CD4-positive, alpha-beta T cell treated with Interleukin-15 for 1 hour (primary cell): ENCODE measurements at places on chromosomes 12 and 14.

DNA sequence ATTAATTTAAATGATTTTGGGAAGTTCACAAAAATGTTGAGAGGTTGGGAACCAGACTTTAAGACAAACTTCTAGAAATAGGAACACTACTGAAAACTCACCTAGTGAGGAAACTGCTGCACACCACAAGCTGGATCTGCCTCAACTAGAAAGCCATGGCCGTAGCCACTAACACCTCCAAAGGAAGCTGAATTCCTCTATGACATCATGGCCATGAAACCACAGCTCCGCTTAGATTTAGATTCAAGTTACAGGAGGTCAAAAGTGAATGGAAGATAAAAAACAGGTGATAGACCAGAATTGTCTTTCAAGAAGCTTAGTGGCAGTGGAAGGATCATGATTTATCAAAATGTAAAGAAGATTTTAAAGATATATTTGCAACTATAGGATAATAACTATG is 208.8 kb upstream of the ALG10 start:
- no peak for DNase-seq

GRCh38 chr14:54102051-54102456 is 145.4 kb upstream of the BMP4 start:
- DNase-seq: no peak

- no peak for DNase-seq
Observed at GRCh38 chr12:3468836-3469235, 22.2 kb upstream of the PRMT8 start.

DNA sequence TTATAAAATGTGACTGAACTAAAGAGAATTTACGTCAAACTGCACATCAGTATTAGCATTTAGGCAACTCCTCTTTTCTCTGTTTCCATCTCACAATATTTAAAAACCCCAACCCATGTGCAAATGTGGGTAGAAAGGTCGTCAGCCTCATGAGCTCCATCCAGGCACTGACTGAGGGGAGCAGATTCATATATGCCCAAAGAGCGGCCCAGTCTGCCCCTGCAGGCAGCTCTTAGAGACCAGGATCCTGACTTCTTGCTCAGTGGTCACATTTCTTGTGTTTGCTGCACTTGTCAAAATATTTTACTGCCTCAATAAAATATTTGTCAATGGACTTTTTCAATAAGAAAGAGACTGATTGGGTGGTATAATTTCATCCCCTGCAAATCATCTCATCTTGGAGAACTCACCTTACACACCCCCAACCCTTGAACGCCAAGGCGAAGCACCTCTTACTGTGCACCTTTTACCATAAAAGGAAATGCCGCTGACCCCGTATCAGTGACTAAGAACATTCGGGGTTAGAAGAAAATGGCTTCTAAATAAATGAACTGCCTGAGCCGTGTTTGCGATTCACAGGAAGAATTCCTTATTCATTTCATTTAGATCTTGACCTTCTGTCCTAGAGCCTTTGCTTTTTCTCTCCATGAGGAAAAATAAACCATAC is 418.8 kb downstream of the BCL11B start:
- DNase-seq: no peak

- DNase-seq: no peak
Observed at GRCh38 chr14:38554026-38554425, 298.1 kb upstream of the CLEC14A start.

- DNase-seq: no peak
Observed at GRCh38 chr14:37508503-37508902, 86.5 kb downstream of the FOXA1 start.

GRCh38 chr14:62743560-62743959 is 301.7 kb downstream of the KCNH5 start:
- DNase-seq: no peak

DNA sequence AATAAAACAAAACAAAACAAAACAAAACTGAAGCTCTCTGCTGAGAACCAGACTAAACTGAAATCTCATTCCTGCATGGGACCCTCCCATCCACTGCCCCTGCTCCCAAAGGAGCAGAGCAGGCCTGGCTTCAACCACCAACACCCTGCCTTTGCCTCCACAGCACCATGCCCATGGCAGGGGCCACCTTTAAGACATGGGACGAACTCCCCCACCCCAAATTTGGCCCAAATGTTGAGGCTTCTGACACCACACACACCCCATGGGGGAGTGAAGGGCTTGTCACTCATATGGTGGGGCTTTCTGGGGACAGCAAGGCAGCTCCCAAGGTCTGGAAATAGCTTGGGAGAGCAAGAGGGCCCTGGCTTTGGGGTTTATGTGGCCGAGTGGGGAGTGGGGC is 177.2 kb downstream of the KIF26A start:
- no peak for DNase-seq

- DNase-seq: no peak
Observed at GRCh38 chr12:131971226-131971625, 21.5 kb downstream of the EP400 start.

DNA sequence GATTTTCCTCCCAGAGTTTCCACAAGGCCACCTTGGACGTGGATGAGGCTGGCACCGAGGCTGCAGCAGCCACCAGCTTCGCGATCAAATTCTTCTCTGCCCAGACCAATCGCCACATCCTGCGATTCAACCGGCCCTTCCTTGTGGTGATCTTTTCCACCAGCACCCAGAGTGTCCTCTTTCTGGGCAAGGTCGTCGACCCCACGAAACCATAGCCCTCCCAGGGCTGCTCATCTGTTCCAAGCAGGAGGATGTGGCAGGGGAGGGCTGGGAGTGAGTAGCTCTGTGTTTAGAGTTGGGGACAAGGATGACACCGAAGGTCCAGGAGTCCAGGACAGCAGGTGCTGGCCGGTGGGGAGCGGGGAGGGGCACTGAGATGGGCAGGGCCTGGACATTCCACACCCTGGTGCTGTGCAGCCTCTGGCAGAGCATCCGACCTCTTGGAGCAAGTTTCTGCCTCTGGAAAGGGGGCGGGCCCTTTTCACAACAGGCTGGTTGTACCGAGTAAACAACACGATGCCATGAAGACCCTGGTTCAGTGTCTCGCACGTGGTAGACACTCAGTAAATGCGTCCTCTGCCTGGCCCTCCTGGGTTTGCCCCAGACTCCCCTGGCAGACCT is 8.2 kb downstream of the SERPINA4 start:
- DNase-seq: no peak

DNA sequence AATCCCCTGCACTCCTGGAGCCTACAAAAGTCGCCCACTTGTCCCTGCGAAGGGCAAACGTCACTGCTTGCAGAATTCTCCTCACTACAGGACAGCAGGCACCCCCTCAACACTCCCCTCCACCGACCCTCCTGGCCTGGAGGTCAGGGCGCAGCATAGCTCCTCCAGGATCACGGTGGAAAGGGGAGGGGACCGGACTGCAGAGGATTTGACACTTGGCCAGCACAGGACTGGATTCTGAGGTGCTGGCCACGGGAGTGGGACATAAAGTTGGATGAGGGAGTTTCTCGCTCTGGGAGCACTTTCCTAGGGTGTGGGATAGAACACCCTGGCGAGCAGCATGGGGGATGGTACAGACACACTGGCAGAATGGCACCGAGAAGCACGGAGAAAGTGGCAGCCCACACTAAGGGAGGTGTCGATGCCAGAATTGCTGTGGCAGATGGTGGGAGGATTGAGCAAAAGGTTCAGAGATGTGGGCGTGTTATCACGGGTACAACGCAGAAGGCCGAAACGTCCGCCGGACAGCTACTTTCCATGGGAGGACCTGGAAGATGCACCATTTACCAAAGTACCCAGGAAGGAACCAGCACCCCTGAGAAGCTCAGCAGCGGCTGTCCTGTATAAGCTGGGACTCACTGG is 51.4 kb upstream of the DIO3 start:
- no peak for DNase-seq
